Astrocyte (in vitro differentiated cells and primary cell): ENCODE measurements at places on chromosomes 3 and 15.

- H3K36me3 ChIP-seq = no peaks in the 10 kb centered on the region
- peak; percentile 44 for DNase-seq
- no peak overlapping the region for H3K27ac ChIP-seq
These were observed 74.7 kb upstream of the SOX2 start for GRCh38 chr3:181637056-181637455.

DNA sequence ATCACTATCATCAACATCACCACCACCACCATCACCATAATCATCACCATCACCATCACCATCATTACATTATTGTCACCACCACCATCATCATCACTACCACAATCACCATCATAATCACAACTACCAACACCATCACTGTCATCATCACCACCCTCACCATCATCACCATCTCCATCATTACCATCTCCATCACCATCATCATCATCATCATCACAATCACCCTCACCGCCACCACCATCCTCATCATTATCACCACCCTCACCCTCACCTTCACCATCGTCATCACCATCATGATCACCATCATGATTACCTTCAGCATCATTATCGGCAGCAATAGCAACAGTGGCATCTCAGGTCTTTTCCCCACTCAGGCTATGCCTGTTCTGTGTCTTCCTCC lies 42.9 kb upstream of the ACTC1 start:
- H3K36me3 ChIP-seq = no peaks in the 10 kb centered on the region
- no peak overlapping the region for H3K27ac ChIP-seq
- no peak for DNase-seq
- no peaks in the 10 kb centered on the region for H3K27me3 ChIP-seq
- H3K4me1 ChIP-seq = peaks cover 4% of the 10 kb centered on the region

- peak; percentile 46 for DNase-seq
- H3K4me3 ChIP-seq = peak overlapping the region; percentile 99
- peaks cover 3% of the 10 kb centered on the region for H3K36me3 ChIP-seq
These were observed 461 bp downstream of the XRN1 start for GRCh38 chr3:142447301-142447851.

- H3K36me3 ChIP-seq = no peaks in the 10 kb centered on the region
- H3K4me1 ChIP-seq = no peaks in the 10 kb centered on the region
- no peak overlapping the region for H3K27ac ChIP-seq
- no peaks in the 10 kb centered on the region for H3K27me3 ChIP-seq
These were observed 157.2 kb downstream of the BBX start for GRCh38 chr3:107679921-107680320.

- DNase-seq = no peak
- no peaks in the 10 kb centered on the region for H3K4me1 ChIP-seq
- no peak overlapping the region for H3K4me3 ChIP-seq
- H3K27ac ChIP-seq = no peak overlapping the region
- no peaks in the 10 kb centered on the region for H3K36me3 ChIP-seq
These were observed 23.4 kb upstream of the MECOM start for GRCh38 chr3:169686874-169687273.

GRCh38 chr15:100880139-100880896 lies 687 bp downstream of the ALDH1A3 start:
- peak; percentile 35 for DNase-seq
- H3K27ac ChIP-seq = no peak overlapping the region
- peaks cover 23% of the 10 kb centered on the region for H3K27me3 ChIP-seq

DNA sequence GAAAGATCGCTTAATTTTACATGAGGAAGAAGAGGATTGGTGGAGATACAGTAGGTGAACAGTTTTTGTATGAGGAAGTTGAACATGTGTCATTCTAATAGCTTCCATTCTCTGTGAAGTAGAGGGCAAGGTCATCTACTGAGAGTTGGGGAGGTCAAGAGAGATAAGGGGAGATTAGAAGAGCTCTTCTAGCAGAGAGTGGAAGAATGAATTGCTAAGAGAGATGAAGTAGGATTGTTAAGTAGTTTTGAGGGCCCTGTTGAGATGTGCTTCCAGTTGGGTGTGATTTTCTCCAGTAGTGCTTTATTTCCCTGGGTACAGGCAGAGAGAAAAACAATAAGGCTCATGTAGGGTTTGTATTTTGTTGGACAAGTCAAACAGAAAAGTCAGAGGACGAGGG lies 5.2 kb downstream of the OPA1 start:
- no peak overlapping the region for H3K27ac ChIP-seq
- no peak for DNase-seq
- no peaks in the 10 kb centered on the region for H3K27me3 ChIP-seq

DNA sequence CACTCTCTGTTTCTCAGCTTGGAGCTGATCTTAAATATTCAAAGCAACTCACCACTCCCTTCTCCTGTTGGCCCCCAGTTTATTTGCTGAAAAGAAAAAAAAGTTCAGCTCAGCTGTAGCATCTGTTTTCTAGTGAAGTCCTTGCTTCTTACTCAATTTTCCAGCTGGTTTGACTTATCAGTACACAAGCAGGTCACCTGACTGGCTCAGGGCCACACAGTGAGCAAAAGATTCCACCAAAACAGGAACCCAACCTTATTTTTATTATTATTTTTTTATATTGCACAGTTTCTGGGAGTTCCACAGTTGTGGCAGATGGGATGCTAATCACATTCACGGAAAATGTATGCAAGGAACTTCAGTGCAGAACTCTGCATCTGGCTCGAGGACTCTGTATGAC lies 390.7 kb upstream of the RGMA start:
- H3K27me3 ChIP-seq = no peaks in the 10 kb centered on the region
- no peak overlapping the region for H3K27ac ChIP-seq
- DNase-seq = no peak
- H3K4me3 ChIP-seq = no peak overlapping the region

DNA sequence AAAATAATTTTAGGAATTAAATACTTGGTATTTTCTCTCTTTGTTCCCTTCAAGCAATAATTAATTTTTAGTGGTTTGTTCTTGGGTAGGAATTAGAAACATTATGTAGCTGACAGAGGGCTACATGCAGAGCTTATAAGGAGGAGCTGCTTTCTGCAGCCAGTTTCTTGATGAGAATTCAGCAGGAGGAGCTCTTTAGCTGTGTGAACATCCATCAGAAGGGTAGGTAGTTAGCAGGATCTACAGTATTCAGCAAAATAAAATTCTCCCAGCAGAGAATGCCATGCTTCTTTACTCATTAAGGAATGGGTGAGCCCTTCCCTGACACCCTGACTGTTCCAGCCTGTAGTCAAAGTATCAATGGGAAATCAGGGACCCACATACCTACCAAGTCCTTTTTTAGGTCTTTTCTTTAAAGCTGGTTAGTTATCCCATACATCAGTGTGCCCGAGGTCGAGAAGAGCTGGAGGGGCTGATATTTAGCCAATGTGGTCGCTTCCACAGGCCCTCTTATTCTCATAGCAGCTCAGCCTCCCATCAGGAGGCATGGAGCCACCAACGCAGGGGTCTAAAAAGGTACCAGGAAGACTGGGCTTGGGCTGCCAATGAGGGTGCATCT lies 54.0 kb downstream of the KCNAB1 start:
- peaks cover 4% of the 10 kb centered on the region for H3K27me3 ChIP-seq
- H3K27ac ChIP-seq = no peak overlapping the region
- peak; percentile 63 for DNase-seq
- no peaks in the 10 kb centered on the region for H3K36me3 ChIP-seq
- no peaks in the 10 kb centered on the region for H3K4me1 ChIP-seq

DNA sequence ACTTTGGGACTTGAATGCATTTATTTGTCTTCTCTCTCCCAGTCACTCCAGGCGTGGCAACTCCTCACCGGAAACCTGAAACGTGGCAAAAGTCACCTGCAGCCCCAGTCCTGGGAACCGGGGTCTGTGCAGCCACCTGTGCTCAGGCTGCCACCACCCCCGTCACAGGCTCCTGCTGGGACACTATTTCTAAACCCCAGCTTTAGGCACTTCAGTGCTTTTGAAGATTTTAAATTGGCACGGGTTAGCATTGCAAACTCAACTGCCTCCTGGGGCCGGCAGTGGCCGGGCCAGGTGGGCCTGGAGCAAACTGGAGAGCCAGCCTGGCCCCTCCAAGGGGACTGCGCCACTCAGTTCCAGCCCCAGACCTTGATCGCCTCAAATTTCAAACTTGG lies 146.7 kb upstream of the IQSEC1 start:
- no peak overlapping the region for H3K4me3 ChIP-seq
- no peaks in the 10 kb centered on the region for H3K27me3 ChIP-seq

GRCh38 chr15:48355377-48355776 lies 24.1 kb downstream of the DUT start:
- H3K4me3 ChIP-seq = no peak overlapping the region
- DNase-seq = peak; percentile 68
- H3K36me3 ChIP-seq = no peaks in the 10 kb centered on the region
- no peak overlapping the region for H3K27ac ChIP-seq
- H3K27me3 ChIP-seq = no peaks in the 10 kb centered on the region
- H3K4me1 ChIP-seq = peaks cover 16% of the 10 kb centered on the region

DNA sequence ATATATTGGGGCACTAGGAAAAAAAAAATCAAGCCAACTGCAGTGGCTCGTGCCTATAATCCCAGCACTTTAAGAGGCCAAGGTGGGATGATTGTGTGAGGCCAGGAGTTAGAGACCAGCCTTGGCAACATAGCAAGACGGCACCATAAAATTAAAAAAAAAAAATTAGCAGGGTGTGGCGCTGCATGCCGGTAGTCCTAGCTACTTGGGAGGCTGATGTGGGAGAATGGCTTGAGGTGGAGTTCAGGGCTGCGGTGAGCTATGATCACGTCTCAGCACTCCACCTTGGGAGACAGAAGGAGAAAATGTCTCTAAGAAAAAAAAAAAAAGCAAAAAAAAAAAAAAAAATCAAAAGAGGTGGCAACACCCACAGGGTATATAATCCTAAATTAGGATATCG lies 49.6 kb downstream of the INO80 start:
- no peak overlapping the region for H3K4me3 ChIP-seq
- no peak overlapping the region for H3K27ac ChIP-seq
- H3K36me3 ChIP-seq = peaks cover 54% of the 10 kb centered on the region

- H3K4me1 ChIP-seq = peaks cover 40% of the 10 kb centered on the region
- H3K4me3 ChIP-seq = no peak overlapping the region
- peak; percentile 27 for DNase-seq
- no peaks in the 10 kb centered on the region for H3K27me3 ChIP-seq
These were observed 25.0 kb downstream of the IRAK2 start for GRCh38 chr3:10189557-10190354.

DNA sequence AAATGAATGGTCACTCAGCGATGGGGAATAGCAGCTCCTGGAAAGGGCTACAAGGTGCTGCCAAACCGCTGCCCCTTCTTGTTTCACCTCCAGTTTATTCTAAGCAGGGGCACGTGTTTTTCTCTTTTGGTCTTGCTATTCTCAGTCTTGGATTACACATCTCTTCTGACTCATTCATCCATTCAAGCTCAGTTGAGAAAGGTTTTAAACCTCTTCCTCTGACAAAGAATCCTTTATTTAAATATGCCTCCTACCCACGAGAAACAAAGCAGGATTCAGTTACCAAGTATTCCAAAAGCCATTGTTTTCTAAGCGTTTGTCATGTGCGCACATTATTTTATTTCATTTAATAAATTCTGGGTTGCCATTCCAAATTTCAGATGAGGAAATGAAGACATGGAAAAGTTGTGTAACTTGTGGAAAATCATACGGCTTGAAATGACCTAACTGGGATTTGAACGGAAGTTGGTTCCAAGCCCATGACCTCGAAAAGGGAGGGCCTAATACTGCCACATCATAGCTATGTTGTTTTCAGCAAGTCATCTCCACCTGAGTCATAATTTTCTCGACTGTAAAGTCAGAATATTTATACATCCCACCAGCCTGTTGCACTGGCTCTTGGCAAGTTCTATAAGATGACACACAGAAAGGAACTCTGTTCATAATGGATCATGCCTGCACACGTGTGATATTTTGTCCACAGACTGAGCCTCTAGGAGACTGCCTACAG lies 292.0 kb upstream of the SLCO3A1 start:
- H3K27me3 ChIP-seq = no peaks in the 10 kb centered on the region
- H3K36me3 ChIP-seq = no peaks in the 10 kb centered on the region
- peaks cover 15% of the 10 kb centered on the region for H3K4me1 ChIP-seq
- peak overlapping the region; percentile 91 for H3K27ac ChIP-seq

GRCh38 chr3:114454551-114455251 lies 160.9 kb downstream of the TIGIT start:
- peak; percentile 64 for DNase-seq
- H3K4me1 ChIP-seq = peaks cover 23% of the 10 kb centered on the region
- peak overlapping the region; percentile 54 for H3K4me3 ChIP-seq
- H3K27ac ChIP-seq = peak overlapping the region; percentile 32
